ENCODE measurements at places on chromosomes 16 and 17.

GRCh38 chr16:27961296-27961620, 102.3 kb downstream of the GSG1L start:
- no peak for DNase-seq

DNA sequence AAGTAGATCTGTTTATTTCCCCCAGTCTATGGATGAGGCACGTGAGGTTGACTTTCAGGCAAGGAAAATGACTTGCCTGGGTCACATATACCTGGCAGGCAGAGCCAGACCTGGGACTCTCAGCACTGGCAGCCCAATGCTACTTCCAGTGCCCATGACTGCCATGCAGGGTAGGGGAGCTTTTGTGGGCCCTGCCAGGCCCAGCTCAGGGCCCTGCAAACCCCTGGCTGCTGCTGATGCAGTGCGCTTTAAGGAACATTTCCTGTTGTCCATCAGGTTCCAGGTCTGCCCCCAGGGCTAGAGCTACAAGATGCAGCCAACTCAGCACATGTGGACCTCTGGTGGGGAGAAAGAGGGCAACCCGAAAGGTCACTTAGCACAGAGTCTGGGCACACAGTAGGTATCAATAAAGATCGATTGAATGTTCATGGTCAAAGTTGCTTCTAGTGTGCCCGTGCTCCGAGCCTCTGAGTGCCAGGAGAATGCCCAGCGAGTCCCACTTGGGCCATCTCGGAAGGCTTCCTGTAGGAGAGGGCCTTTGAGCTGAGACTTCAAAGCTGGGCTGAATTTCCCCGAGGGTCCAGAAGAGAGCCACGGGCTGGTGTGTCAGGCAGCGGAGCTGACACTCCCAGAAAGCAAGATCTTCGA, 513 bp upstream of the TBX21 start:
- no peak for DNase-seq

GRCh38 chr16:50151322-50151721, 1.8 kb upstream of the TENT4B start:
- no peak for DNase-seq

GRCh38 chr16:2962334-2963073, 1.6 kb upstream of the KREMEN2 start:
- DNase-seq: no peak

All from GM23248 (cell line).